ENCODE measurements at places on chromosomes 5 and 9. TPM values are rescaled to one million over a fixed set of nuclear protein-coding genes. Genes with fewer than 3 reads are reported as not detected.

The PGM5 gene
- not detected for total RNA-seq

The RIGI gene
- total RNA-seq, result 2.4 TPM

The RPS14 gene
- 3,429 TPM for total RNA-seq

The FOXD4L3 gene
- not detected for total RNA-seq

The MEIKIN gene
- not detected for total RNA-seq

The SHOC1 gene
- not detected for total RNA-seq

The TLX3 gene
- not detected for total RNA-seq

The ERAP2 gene
- total RNA-seq, result 1.6 TPM

The S1PR3 gene
- 43.2 TPM for total RNA-seq

The PIP5K1B gene
- not detected for total RNA-seq

The FRMD3 gene
- total RNA-seq, result 6.2 TPM

The BTNL3 gene
- not detected for total RNA-seq

The C1QTNF3 gene
- total RNA-seq, result not detected

The RNF183 gene
- total RNA-seq, result not detected

Measured in A549 treated with GW870086 at 1 μM for 4 hours (cell line).